Cortex of kidney (tissue), 1 donor: ENCODE measurements at places on chromosomes 2 and 18.

GRCh38 chr2:179701524-179702110 is 159.8 kb downstream of the ZNF385B start:
- DNase-seq = no peak

- DNase-seq = no peak
Measured at GRCh38 chr2:176075481-176075880, 8.3 kb downstream of the EVX2 start.

GRCh38 chr18:13302457-13303225 is 84.1 kb downstream of the LDLRAD4 start:
- no peak for DNase-seq

- DNase-seq = no peak
Measured at GRCh38 chr2:132593171-132593570, 76.8 kb downstream of the LYPD1 start.

GRCh38 chr2:146547236-146547635 is 1297.6 kb upstream of the ACVR2A start:
- DNase-seq = no peak

GRCh38 chr2:2306878-2307277 is 24.2 kb downstream of the MYT1L start:
- DNase-seq = no peak

DNA sequence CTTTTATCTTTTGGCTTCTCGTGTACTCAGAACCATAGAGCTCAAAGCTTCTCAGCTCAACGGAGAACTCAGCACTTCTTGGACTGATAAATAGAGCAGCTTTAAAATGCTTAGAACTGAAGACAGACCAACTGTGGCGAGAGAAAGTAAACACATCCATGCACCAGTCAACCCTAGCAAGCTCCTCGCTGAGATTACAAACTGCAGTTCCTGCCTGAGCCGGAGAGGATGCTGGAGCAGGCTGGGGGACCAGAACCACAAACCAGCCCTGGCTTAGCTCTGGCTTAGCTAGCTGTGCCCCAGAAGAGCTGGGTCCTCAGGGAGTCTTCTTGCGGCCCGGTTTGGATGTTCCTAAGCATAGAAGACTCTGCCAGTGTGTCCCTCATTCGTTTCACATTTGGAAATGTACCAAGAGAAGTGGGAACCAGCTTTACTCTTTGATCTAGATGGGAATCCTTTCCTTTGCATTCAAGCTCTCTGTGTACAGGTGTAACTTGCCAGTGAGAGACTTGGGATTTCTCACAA is 5.6 kb downstream of the PAX8 start:
- no peak for DNase-seq

- no peak for DNase-seq
Measured at GRCh38 chr18:7940971-7941370, 373.9 kb downstream of the PTPRM start.

GRCh38 chr2:208034503-208035140 is 9.3 kb upstream of the PLEKHM3 start:
- DNase-seq = no peak

- no peak for DNase-seq
Measured at GRCh38 chr2:95578539-95578938, 13.3 kb upstream of the TRIM43 start.

DNA sequence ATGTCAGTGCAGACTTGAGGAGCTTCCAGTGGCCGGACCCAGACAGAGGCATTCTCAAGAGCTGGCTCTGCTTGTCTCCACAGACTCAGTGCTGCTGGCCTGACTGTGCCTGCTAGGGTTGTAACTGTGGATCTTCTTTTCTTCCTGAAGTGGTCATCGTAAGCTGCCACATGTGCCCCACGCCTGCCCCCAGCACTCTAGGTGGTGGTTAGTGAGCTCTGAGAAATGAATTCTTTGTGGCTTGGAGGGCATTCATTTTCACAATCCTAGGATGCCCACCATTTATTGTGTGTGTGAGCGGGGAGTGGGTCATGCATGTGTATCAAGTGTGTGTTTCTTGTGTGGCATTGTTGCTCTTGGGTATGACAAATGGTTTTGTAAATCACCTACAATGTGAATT is 23.1 kb downstream of the RAB12 start:
- DNase-seq = no peak

- DNase-seq = no peak
Measured at GRCh38 chr18:10057401-10057893, 143.6 kb downstream of the VAPA start.

GRCh38 chr18:9743200-9744016 is 35.3 kb downstream of the RAB31 start:
- DNase-seq = no peak

DNA sequence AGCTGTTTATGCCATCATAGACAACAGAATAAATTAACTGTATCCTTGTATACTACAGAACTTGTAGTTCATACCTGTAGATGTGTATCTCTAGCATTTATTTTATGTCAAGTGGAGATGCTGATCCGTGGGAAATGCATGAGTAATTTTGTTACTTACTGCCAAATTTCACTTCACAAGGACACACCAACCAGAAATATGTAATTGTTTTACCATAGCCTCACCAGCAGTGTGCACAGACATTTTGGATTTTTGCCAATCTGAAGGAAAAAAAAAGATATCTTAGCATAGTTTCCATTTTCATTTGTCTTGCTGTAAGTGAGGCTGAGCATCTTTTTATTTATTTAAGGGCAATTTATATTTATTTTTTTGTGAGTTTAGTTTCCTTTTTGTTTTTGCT is 265.1 kb upstream of the OSR1 start:
- no peak for DNase-seq

GRCh38 chr2:71725836-71726235 is 272.5 kb downstream of the DYSF start:
- no peak for DNase-seq

DNA sequence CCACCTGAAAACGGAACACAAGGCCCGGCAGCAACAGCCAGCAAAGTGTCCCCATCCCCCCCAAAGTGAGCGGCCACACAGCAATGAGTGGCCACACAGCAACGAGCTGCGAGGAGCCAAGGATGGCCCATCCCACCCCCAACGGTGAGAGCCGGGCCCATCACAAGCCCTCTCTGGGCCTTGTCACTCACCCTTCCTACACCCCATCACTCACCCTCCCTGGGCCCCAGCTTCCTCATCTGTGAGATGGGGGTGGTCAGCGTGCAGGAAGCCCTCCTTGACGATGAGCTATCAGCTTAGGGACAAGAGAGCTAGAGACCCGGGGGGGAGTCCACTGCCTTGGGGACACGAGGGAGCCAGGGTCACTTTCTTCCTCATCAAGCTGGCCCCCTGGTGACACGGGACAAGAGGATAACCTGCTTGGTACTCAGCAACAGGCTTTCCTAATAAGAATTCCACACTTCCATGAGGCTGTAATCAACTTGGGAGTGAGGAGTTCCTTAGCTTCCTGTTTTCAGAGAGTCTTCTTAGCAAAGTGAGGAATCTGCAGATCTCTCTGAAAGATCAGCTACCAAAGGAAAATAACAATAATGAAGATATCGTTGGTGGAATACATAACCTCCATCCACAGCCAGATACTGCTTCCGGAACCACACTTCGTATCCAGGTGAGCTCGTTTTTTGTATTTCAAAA is 92.8 kb downstream of the HDAC4 start:
- no peak for DNase-seq

- no peak for DNase-seq
Measured at GRCh38 chr2:42722320-42723190, 41.4 kb downstream of the OXER1 start.

GRCh38 chr2:30862054-30862651 is 54.9 kb upstream of the CAPN13 start:
- DNase-seq = no peak

GRCh38 chr2:80073134-80073561 is 231.4 kb downstream of the LRRTM1 start:
- DNase-seq = no peak

DNA sequence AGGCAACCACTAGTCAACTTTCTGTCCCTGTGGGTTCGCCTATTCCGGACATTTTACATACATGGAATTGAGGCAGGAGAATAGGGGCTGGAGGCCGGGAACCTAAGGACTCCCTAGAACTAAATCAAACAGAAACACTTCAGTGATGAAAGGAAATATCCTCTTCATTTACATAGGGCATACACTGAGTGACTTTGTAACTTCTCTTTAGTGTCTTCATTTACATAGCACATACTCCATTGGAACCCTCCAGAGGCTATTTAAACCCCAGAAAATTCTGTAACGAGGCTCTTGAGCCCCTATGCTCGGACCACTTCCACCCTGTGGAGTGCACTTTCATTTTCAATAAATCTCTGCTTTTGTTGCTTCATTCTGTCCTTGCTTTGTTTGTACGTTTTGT is 56.5 kb downstream of the CCDC195 start:
- DNase-seq = no peak

- no peak for DNase-seq
Measured at GRCh38 chr2:229627728-229628127, 86.6 kb downstream of the DNER start.
